Activated CD4-positive, alpha-beta T cell treated with anti-CD3 and anti-CD28 coated beads, Interleukin-2, amount 50 U/mL, for 1 hour (primary cell): ENCODE measurements at places on chromosomes 13 and 19.

DNA sequence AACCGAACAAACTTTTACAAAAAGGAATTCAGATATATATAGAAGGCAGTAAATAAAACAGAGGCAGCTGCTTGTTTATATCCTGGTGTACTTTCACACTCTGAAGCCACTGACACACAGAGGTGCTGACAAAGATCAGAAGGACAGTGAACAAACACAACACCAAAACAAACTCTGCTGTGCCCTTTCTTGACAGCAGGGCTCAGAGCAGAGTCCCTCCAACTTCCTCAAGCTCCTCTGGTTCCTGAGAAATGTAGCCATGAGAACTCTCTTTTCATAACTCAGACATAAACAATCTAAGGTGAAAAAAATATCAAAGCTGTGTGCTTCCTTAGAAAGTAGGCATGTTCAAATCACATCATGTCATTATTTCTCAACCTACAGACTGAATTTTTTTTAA is 1052.8 kb upstream of the SPRY2 start:
- DNase-seq = no peak

- no peak for DNase-seq
These were observed 316 bp upstream of the ZNF530 start for GRCh38 chr19:57599377-57599760.

- no peak for DNase-seq
These were observed 55.8 kb upstream of the KCTD15 start for GRCh38 chr19:33740811-33741396.

- no peak for DNase-seq
These were observed 26.0 kb downstream of the GRTP1 start for GRCh38 chr13:113337976-113338375.

DNA sequence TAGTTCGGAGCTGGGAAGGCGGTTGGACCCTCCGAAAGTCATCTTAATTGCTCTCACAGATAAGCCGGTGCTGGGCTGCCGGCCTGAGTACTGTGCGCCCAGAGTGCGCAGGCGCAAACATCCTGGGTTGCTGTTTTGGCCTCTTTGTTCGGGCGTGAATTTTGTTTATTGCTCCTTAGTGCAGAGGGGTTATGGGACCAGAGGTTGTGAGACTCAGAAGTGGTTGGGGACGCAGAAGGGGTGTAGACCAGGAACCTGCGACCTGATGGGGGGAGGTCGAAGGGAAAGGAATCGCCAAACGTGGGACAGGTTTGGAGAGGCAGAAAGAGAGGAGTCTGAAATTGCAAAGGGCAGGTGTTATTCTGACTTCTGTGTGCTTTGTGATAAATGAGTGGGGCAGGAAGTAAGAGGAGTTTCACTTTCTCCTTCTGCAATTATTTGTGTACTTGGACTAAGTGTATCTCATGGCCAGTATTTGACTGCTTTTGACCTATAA is 607 bp upstream of the ZNF566 start:
- peak; percentile 63 for DNase-seq

DNA sequence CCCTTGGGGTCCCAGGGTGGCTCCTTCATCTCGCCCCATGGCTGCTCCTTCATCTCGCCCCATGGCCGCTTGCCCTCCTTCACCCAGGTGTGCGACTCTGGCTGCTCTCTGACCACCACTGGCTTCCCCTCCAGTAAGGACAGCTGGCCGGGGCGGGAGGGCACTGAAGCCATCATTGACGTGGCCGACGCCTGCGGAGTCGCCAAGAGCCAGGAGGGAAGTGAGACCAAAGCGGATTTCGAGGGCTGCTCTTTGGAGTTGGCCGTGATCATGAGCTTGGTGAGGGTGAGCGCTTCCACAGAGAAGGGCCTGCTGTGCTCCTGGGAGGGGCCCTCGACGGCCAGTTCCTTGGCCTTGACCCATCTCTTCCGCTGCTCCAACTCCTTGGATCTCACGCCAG is 4.0 kb upstream of the COX6B2 start:
- DNase-seq = no peak

DNA sequence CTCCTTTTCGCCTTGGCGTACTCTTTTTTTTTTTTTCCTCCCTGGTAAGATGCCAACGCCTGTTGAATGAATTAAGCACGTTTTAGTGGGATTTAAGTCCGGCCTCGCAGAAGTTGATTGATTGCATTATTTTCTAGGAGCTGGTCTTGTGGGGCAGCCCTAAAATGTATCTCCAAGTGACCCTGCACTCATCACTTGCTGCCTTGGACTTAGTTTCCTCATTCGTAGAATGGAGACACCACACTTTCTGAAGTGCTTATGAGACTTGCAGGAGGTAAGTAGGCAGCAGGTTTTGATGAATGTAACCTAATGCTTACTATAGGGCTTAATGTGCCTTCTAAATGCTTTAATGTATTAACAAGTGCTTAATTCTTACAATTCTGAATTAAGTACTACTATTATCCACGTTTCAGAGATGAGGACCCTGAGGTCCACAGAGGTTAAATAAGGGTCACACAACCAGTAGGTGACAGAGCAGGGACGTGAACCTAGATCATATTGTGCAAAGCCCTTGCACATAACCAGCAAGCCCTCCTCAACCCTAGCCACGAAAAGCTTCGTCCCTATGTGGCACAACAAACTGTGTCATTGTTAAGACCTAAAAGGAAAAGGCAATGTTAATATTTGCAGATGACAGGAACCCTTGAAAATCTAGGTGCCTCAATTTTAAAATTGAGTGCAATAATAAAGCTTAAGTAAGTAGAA is 514 bp upstream of the ARGLU1 start:
- DNase-seq = no peak

DNA sequence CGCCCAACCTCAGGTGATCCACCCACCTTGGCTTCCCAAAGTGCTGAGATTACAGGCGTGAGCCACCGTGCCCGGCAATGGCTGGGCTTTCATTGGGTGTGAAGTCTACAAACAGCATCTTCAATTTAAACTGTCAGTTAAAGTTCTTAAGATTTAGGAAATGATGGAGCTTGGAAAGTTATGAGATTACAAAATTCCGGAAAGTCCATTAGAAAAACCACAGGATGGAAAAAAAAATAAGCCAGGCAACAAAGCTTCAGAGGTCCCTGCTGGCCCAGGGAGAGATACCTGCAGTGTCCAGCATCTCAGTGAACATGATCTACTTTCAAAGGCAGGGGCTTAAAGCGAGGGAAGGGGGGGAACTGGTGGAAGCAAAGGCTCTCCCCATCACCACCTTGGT is 4.6 kb upstream of the ZNF587B start:
- no peak for DNase-seq

DNA sequence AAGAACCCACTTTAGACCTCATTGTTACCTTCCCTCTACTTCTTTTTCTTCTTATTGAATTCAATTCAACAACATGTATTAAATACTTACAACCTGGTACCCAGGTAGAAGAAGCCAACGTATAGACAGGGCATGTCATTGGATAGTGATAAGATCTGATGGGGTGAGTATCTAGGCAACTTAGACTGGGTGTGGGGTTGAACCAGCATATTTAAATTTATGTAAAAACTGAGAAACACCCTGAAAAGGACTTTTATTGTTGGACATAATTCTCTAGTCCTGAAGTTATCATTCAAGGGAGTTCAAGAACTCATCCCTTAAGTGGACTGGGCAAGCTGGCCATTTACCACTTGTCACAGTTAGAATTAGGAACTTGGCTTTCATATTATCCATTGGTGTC is 139.2 kb downstream of the ZIC5 start:
- DNase-seq = no peak

- DNase-seq = no peak
These were observed 6.5 kb upstream of the SSBP4 start for GRCh38 chr19:18412610-18413239.

GRCh38 chr13:78881751-78882150 is 222.8 kb upstream of the OBI1 start:
- no peak for DNase-seq

DNA sequence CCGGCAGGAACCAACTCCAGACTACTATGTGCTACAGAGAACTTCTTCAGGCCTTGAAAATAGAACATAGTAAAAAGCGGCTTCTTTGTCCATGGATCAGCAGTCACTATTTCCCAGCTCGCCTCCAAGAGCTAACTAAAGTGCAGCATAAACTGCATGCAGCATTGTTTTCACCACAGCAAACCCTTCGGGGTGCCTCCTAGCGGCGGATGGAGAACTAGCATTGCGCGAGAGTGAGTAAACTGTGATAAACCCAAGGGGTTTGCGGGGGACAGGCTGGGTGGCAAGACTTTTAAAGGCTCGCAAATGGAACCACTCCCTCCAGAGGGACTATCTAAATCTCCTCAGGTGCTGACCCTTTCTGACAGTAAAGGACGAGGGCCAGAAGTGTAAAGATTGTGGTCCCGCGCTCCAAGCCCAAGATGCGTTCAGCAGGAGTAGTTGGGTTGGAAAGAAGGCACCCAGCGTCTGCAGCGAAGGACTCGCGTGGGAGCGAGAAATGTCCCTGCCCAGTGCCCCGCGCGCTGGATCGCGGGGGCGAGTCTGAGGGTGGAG is 21.5 kb upstream of the SGCG start:
- DNase-seq = no peak

DNA sequence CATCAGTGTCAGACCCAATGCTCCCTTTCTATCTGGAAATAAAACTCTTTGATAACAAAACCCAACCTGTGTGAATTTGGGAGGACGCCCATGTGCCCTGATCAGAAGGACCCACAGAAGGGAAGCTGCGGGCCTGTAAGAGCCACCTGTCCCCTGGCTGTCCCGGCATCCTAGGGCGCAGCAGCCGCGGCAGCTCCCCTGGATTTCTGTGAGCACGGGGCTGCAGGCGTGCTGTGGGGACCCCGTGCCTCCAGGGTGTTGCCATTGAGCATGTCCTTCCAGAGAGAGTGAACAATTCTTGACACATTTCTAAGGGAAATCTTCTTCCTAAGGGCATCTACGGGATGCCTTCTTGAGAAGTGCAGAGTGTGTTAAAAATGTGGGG is 60.0 kb downstream of the MCF2L start:
- no peak for DNase-seq

DNA sequence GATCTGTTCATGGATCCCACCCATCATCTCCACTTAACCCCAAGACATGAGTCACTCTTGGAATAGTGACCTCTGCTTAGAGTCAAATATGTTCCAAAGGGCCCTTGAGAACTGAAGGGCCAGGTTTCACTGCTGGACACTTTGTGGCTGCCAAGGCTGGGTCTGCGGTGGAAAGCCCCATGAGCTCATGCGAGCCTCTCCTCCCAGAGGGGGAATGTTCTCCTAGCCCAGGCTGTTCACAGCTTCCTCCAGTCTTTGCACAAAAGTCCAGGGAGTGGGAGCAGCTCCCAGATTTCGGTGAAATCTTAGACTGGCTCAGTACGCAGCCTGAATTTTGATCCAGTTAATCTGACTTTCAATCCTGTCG is 732 bp upstream of the DCLK1 start:
- no peak for DNase-seq

DNA sequence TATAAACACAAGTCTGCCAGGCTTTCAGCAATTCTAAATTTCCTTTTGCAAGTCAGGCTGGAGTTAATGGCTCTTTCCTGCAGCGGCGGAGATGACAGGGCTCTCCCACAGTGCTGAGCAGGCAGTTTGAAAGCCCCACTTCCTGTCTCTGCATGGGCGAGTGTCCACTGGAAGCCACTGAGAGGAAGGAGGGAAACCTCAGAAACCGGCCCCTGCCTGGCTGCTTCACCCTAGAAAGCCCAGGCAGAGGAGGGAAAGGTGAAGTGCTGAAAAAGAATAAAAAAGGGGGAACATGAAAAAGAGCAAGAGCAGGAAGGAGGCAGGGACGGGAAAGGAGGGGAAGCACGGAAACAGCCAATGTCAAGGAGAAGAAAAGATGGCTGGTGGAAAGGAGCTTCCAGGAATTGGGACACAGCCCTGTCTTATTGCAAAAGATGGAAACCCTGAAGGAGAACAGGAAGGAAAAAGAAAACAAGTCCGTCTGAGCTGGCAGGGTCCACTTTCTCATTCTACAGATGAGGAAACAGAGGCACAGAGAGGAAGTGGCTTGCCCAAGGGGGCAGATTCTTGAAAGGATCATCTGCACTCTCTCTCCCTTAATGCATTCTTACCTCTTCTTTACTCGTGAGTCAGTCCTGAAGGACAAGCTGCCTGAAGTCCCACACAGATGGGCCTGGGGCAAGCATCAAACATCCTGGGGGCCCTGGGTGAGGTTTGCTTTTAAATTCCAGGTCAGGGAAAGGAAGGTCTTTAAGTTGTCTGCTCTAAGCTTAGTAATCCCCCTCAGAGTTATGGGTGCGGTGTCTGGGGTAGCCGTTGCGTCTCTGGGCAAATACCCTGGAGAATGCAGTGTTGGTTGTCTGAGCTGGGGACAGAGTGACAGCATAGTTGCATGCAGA is 38.8 kb upstream of the ALOX5AP start:
- no peak for DNase-seq

DNA sequence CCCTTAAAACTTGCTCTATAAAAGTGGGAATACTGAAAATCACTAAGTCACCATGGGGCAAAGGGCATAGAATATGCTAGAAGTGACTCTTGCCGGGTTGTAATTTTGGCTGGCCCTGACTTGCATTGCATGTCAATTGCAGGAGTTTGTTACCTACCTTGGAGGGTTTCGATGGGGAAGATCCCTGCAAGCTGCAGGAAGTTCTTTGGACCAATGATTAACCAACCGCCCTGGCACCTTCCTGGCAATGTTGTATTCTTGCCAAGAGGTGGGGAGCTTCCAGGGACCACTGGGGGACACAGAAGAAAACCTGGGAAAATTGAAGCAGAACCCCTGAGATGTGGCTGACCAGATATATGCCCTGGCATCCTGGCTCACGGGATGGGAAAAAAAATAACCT is 235.8 kb downstream of the B3GLCT start:
- DNase-seq = no peak

GRCh38 chr19:6500837-6501739 is 1.0 kb downstream of the TUBB4A start:
- no peak for DNase-seq

- no peak for DNase-seq
These were observed 11.3 kb upstream of the TNFRSF19 start for GRCh38 chr13:23558675-23559536.

DNA sequence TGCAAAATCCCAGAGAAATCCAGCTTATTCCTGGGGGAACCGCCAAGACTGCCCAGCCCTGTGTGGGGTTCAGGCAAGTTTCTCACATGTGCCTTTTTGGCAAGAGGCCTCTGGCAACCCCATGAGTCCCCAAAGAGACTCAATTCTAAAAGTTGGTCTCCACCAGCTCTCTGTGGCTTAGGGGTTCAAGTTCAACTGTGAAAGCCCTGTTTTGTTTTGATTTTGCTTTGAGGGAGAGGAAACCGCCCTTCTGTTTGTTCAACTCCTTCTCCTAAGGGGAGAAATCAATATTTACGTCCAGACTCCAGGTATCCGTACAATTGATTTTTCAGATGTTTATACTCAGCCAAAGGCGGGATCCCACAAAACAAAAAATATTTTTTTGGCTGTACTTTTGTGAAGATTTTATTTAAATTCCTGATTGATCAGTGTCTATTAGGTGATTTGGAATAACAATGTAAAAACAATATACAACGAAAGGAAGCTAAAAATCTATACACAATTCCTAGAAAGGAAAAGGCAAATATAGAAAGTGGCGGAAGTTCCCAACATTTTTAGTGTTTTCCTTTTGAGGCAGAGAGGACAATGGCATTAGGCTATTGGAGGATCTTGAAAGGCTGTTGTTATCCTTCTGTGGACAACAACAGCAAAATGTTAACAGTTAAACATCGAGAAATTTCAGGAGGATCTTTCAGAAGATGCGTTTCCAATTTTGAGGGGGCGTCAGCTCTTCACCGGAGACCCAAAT is 583 bp upstream of the LDLR start:
- DNase-seq = no peak
